Astrocyte of the hippocampus (primary cell): ENCODE measurements at places on chromosomes 5 and 9.

DNA sequence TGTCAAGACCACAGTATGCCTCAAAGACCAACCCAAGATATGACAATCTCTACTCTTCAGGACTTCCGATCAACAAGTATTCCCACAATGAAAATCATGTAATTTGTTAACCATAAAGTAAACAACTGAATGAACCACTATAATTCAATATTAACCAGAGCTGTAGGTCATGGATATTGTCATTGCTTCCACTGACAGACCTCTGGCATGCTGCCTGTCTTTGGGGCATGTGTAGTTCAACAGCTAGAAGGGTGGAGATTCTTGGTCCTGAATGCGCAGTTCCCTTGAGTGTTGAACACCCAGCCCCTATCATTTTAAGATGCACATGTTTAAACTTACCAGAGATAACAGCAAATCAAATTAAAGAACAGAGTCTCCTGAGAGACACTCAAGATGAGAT, 283.0 kb downstream of the CEMIP2 start:
- no peak for DNase-seq

GRCh38 chr9:7777771-7778170, 21.8 kb downstream of the DMAC1 start:
- no peak for DNase-seq

- no peak for DNase-seq
Measured at GRCh38 chr5:181194489-181195248, 10.3 kb downstream of the TRIM7 start.

- DNase-seq = peak; percentile 68
Measured at GRCh38 chr5:66440202-66440680, 156.0 kb upstream of the MAST4 start.

GRCh38 chr5:16493261-16493660, 27.7 kb upstream of the ZNF622 start:
- no peak for DNase-seq

GRCh38 chr9:78158286-78158685, 77.6 kb upstream of the CEP78 start:
- no peak for DNase-seq

GRCh38 chr5:53006911-53007890, 18.0 kb downstream of the ITGA2 start:
- no peak for DNase-seq

DNA sequence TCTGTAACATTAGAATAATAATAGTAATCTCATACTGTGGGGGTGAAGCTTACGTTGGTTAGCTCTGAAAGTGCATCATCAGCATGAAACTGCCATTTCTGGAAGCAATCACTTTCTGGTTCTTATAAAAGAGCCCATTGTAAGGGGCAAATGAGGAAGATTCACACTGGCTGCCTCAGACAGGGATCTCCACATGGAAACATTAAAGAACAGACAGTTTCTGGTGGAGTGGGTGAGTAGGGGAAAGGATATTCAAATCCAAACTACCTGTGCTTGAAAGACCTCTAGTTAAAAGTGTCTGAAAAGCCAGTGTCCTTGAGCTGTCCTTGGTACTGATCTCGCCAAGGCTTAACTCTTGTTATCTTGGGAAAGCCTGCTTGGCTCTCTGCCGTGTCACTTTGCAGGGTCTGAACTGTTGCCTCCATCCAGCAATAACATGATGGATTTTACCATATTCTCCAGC, 19.1 kb upstream of the SLC31A2 start:
- peak; percentile 60 for DNase-seq

GRCh38 chr5:1999794-2000193, 117.1 kb upstream of the IRX4 start:
- DNase-seq = no peak

- no peak for DNase-seq
Measured at GRCh38 chr9:70533492-70533891, 119.0 kb upstream of the KLF9 start.

- DNase-seq = no peak
Measured at GRCh38 chr9:137478962-137479861, 20.1 kb upstream of the NSMF start.

- DNase-seq = peak; percentile 21
Measured at GRCh38 chr9:133403766-133404453, 13.9 kb downstream of the REXO4 start.

- DNase-seq = no peak
Measured at GRCh38 chr5:6700685-6701355, 12.4 kb upstream of the TENT4A start.

- peak; percentile 61 for DNase-seq
Measured at GRCh38 chr9:121684381-121685145, 33.1 kb downstream of the DAB2IP start.

- DNase-seq = peak; percentile 85
Measured at GRCh38 chr5:77143998-77144836, 57.1 kb upstream of the ZBED3 start.

- no peak for DNase-seq
Measured at GRCh38 chr5:173055042-173055721, 970 bp upstream of the CREBRF start.

DNA sequence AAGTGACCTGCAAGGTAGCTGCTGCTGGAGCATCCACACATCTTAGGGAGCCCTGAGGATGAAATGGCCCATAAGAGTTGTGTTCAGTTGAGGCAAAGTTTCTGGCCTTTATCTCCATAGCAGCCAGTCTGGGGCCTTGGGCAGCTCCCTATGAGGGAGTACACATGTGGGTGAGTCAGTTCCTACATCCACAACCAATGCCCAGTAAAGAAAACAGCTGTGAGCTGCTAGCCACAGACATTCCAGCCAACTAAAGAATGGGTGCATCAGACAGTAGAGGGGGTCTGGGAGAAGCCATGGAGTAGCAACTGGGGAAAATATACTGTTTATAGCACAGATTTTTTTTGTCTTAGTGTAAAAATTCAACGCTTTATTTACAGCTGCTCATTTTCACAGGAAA, 720.7 kb downstream of the TLE1 start:
- peak; percentile 82 for DNase-seq

GRCh38 chr9:124475868-124476690, 25.8 kb downstream of the ADGRD2 start:
- DNase-seq = no peak

- no peak for DNase-seq
Measured at GRCh38 chr5:26945901-26946300, 92.5 kb downstream of the CDH9 start.

DNA sequence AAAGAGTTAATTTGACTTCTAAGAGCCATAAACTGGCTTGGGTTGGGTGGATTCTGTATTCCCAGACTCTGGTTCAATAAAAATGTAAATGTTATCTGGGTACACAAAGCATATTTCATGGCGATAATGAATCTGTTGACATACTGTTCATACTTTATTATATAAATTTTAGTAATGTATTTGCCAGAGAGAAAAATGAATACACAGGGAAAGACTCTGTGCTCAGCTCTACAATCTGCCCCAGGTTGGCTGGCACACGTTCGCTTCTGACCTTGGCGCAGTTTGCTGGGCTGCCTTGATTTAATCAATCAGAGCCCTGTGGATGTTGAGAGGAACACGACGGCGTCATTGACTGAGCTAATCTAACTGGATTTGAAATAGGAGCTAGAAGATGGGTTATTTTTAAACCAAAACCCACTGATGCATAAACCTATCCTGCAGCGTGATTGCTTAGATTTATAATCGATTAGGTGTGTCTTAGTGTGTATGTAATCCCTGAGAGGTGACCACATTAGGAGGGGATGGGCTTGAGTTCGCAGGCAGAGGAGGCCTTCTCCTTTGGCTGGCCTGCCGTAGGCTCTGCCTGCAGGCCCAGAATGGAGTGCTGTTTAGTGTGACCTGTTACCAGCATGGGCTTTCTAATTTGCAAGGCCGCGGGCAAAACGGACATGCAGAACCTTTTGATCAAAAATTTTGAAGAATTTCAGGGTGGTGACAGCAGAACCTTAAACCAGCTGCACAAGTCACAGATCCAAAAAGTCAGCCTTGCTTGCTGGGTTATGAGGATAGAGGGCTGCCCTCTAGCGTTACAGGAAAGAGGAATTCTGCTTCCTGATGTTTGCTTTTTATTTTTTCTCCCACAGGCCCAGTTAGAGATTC, 3.9 kb upstream of the ADCY2 start:
- DNase-seq = peak; percentile 74

DNA sequence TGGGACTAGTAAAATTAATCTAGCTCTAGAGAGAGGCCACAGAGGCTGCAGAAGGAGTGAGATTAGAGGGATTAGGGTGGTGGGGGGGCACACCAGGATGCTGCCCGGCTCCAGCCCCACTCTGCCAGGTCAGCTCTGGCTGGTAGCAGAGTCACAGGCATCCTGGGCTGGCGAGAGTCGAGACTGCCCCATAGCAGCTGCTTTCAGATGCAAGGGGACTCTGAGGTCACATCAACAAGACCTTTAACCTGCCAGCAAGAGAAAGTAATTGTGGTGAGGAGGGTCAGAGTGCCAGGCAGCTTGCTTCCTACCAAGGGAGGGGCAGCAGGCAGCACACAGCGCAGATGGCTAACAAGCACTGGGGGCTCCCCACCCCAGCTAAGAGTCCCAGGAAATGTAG, 7.5 kb downstream of the EPB41L4B start:
- no peak for DNase-seq

- peak; percentile 51 for DNase-seq
Measured at GRCh38 chr9:35112257-35113020, 3.2 kb downstream of the ATOSB start.

DNA sequence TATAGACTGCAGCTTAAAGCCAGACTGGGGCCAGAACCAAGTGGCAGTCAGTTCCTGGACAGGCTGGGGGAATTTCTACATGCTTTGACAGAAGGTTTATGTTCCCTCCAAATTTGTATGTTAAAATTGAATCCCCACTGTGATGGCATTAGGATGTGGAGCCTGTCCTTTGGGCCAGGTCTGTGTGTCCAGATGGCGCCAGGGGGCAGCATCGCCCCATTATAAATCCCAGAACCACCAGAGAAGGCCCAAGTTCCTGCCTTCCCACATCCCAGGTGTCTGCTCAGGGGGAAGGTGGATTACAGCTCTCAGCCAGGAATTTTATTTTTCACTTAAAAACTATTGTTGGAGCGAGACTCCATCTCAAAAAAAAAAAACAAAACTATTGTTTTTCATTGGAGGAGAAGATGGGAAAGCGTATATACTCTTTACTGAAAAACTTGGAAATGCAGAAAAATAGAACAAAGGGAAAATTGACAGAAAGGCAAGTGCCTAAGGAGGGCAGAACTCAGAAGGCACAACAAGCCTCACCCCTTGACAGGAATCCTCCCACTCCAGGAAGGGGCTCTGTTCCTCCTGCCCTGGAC, 5.0 kb downstream of the IL3 start:
- peak; percentile 84 for DNase-seq

- DNase-seq = no peak
Measured at GRCh38 chr9:91567642-91568274, 144.1 kb upstream of the NFIL3 start.

DNA sequence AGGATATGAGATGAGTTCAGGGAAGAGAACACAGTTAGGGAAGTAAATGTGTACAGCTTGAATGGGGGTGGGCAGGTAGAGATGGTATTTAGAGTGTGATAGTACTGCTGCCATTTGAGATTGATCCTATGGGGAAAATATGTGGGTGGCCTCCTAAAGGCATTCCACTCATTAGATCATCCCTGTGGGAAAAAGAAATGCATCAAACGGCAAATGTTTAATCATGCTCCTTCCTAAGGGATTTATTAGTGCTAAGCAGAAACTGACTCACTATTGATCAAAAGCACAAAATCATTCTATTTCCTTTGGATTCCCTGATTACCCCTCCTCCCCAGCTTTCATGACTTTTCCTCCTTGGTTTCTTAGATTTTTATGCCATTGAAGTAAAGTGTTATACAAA, 36.4 kb upstream of the SMC5 start:
- no peak for DNase-seq

GRCh38 chr5:60205071-60205470, 311.5 kb upstream of the PDE4D start:
- DNase-seq = no peak

GRCh38 chr9:91776409-91777291, 173.4 kb downstream of the ROR2 start:
- no peak for DNase-seq

GRCh38 chr5:155017610-155018009, 4.1 kb downstream of the KIF4B start:
- no peak for DNase-seq

DNA sequence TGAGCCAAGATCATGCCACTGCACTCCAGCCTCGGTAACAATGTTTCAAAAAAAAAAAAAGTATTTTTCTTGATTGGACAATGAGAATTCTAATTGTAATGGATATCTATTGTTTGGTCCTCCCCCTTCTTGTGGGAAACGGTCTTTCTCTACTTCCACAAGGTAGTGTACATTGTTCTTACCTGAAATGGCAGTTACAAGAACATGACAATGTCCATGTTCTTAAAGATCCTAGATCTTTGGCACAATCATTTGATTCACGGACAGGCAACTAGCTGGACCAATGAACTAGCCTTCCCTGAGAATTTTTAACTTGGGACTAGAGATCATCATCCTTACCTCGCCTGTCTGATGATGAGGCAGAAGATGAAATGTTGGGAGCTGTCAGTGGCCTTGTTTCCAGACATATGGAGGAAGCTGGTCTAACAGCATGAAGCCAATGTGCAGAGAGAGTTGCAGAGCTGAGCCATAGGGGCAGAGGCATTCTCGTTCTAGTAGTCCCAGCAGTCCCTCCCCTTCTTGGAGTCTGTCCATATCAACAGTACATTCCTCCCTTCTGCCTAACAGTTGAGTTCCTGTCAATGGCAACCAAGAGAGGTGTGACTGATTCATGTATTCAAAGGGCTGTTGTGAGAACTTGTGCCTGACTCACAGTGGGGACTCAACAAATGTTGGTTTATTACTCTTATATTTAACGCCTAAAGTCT, 2.1 kb upstream of the MARCHF6 start:
- peak; percentile 90 for DNase-seq

GRCh38 chr9:132166599-132166998, 4.7 kb downstream of the NTNG2 start:
- DNase-seq = no peak

- no peak for DNase-seq
Measured at GRCh38 chr5:165420493-165420892, 1915.1 kb downstream of the MAT2B start.

DNA sequence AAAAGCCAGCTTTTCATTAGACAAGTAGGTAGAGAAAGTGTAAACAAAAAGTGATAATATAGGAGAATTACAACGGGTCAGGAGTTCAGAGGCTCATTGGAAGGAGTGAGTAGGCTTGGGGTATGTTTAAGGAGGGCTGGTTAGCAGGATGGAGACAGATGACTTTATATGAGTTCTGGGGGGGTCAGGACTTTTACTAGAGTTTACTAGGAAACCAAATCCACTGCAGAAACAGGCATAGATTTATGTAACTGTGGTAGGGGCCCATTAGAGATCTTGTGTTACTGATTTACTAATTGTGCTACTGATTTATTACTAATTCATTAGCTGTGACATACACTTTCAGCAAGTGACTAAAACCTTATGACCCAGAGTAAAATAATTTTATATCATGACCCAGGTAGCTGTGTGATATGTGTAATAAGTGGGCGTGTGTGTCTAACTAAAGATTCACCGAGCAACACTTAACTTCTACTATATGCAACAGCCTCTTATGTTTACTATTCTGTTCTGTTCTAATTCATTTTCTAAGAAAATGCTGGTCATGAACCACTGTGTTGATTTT, 73.5 kb downstream of the IQGAP2 start:
- no peak for DNase-seq

GRCh38 chr5:33180900-33181299, 259.9 kb upstream of the TARS1 start:
- peak; percentile 44 for DNase-seq
